ENCODE measurements at places on chromosomes 12 and 14.

DNA sequence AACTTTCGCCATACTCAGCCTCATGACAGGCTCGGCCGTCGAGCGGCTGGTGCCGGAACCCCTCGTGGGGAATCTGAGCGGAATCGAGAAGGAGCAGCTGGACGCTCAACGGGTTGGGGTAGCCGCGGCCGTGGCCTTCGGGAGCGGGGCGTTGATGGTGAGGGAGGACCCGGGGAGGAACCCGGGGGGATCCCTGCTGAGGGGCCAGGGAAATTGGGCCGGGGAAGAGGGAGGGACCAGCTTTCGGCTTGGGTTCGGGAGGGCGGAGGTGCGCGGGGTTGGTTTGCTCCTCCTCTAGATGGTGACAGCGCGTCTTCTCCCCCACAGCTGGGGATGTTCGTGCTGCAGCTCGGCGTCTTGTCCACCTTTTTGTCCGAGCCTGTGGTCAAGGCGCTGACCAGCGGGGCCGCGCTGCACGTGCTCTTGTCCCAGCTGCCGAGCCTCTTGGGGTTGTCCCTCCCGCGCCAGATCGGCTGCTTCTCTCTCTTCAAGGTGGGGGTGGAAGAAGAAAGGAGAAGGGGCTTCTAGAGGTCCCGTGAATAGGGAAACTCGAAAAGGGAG, 9.8 kb downstream of the ARHGEF25 start:
- peak; percentile 73 for DNase-seq

DNA sequence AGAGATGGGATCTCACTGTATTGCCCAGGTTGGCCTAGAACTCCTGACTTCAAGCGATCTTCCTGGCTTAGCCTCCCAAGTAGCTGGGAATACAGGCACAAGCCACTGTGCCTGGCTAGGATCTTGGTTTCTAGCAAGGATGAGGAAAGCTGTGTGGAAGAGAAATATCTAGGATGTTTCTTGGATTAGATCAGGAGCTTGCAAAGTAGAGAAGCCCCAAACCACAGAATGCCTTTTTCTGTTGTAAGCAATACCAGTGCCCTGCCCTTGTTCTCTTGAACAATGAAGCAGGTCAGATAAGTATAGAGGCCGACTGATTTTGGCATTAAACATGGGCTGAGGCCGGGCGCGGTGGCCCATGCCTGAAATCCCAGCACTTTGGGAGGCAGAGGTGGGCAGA, 44.3 kb upstream of the STRN3 start:
- DNase-seq = no peak

DNA sequence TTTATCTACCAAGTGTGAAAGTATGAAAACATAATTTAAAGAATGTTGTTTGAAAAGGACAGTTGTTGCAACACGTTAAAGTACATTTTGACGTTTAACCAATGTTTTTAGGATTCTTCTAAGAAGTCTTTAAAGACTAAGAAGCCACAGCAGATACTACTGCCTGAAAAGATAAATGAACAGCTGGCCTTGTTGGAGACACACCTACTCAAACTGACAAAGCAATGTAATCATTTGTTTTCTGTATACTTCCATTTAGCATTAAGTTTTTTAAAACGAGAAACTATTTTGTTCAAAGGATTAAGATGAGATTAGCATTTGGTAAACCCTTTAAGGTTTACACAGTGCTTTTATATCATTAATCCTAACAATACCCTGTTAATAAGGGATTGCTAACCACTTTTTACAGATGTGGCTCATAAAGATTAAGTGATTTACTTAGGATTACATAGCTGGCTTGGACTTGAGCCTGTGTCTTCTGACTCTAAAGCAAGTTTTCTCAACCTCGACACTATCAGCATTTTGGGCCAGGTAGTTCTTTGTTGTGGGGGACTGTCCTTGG, 134.4 kb downstream of the CFAP54 start:
- no peak for DNase-seq

- DNase-seq = no peak
Measured at GRCh38 chr14:60931218-60931617, 49.7 kb downstream of the TRMT5 start.

DNA sequence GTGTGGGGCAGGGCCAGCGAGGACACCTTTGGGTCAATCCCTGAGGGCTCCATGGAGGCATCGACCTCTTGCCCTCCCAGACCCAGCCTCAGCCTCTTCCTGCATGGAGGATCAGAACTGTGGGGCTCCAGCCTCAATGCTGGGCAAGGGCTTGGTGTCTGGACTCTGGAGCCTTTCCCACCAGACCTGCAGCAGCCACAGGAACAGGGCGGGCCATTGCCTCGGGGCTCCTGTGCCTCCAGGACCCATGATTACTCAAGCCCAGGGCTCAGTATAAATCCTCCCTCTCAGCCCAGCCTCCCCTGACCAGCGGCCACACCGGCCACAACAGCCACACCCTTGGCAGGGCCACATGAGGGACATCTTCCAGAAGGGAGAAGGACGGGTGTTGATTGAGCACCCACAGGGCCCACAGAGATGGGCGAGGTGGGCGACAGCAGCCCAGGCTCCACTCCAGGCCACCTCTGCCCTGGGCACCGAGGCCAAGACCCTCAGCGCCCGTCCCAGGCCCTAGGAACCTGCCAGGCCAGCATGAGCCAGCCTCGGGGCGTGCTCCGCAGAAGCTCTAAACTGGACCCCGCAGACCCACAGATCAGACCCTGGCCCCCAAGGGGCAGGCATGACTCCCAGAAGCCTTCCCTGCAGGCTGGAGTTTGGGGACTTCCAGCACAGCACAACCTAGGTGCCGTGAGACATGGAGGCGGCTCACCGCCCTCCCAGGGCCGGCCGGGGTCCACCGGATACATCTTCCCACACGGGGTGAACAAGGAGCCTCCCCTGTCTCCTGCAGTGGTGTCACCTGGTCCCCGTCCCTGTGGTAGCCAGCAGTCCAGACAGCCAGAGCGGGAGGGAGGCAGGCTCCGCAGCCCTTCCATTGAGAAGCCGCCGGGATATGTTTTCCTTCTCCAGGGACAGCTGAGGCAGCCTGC, 25.1 kb downstream of the NCOR2 start:
- DNase-seq = no peak

- no peak for DNase-seq
Measured at GRCh38 chr14:97602438-97603117, 805.4 kb downstream of the VRK1 start.

- DNase-seq = no peak
Measured at GRCh38 chr14:66405158-66405557, 81.0 kb upstream of the CCDC196 start.

DNA sequence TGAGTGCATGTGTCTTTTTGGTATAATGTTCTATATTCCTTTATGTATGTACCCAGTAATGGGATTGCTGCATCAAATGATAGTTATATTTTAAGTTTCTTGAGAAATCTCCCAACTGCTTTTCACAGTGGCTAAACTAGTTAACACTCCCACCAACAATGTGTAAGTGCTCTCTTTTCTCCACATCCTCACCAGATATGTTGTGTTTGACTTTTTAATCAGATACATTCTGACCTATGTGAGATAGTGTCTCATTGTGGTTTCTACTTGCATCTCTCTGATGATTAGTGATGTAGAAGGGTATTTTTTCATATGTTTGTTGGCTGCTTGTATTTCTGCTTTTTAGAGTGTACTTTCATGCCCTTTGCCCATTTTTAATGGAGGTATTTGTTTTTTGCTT, 62.8 kb upstream of the ALG10B start:
- no peak for DNase-seq

DNA sequence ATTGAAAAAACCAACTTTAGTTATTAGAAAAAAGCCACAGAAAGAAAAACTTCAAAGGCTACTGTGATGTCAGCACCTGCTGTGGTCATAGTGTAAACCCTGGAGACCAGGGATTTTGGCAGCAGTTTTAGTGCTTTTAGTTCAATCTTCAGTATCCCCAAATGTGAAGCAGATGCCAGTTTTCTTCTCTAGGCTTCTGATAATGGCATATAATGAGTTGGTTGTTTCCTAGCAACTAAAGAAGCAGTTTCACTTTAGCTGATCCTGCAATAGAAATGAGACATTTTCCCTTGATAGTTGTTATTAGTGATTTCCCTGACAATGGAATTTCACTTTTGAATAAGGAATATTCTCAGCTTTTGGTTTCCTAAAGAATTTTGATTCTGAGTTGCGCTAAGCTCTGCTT, 131.2 kb downstream of the NUBPL start:
- no peak for DNase-seq

- DNase-seq = no peak
Measured at GRCh38 chr14:30053103-30053502, 125.5 kb upstream of the PRKD1 start.

DNA sequence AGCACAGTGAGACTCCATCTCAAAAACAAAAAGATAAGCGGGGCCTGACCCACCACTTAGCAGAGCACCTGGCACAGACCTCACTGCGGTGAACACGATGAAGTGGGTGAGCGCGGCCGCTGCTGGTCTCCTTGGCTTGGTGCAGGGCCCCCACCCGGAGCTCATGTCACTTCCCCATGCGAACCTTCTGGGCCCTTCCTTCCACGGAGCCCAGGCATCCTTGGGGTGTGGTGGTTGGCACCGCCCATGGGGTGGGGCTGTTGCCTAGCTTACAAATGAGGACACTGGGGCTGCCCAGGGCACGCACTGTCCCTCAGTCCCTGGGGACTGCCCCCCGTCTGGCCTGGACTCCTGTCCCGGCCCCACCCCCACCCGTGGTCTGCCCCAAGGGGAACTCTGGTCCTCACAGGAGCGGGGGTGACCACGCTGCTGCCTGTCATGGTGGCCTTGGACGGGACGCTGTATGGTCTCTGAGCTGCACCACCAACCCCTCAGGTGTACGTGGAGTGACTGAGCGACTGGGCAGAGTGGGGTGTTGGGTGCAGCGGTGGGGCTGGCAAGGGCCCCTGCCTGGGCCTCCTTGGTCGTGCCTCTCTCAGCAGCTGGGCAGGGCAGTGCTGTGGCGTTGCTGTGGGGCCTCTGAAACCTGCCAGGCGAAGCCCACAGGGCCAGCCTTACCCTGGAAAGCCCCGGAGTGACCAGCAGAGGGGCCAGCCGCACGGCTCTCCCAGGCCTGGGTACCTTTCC, 15.3 kb downstream of the FBRSL1 start:
- DNase-seq = no peak

DNA sequence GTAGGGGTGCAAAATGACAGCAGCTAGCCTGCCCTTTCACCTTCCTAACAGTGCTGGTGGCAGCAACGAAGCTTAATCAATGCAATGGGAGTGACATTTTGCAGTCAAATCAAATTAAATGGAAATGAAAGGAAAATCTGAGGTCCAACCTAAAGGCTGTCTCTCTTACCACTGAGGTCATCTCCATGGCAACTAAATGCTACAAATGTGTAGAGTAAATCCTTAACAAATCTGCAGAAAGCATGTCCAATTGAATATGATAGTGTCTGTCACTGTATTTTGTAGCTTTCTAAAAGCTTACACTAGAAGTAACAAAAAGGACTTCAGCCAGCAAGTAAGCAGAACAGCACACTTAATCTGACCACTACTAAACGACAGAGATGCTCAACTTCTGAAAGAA, 488.8 kb downstream of the BCAT1 start:
- no peak for DNase-seq

DNA sequence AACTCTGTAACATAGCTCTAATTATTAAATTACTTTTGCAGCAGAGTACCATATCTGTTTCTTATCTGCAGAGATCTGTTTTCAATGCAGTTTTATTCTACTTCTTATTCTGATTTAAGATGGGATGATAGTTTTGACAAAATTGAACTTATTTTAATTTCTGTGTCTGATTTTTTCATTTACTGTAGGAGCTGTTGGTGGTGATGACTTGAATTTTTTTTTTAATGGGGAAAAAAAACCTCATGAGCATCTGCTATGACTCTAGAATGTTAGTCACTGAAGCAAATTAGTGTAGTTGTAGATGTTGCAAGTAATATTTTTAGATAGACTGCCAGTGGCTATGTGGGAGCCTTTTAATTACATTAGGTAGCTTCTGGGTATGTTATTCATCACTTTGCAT, 23.4 kb downstream of the DNM1L start:
- no peak for DNase-seq

DNA sequence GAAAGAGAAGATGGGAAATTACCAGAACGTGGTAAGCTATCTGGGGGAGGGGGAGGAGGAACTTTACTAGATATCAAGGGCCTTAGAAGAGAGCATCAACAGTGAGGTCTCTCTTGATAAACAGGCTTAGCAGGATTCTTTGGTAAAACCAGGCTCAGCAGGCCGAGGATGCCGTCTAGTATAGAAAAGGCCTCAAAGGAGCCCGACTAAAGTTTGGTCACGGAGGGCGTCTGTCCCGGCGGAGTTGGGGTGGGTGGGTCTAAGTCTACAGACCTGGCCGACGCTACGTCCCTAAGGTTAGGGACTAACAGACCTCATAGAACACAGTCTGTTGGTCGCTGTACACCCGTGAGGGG, 538 bp upstream of the TIGAR start:
- no peak for DNase-seq

Measured in cardiac septum (tissue), 1 donor.